ENCODE measurements at places on chromosomes 5 and 9.

GRCh38 chr9:135908093-135908753, 877 bp upstream of the CAMSAP1 start:
- peak; percentile 44 for DNase-seq

DNA sequence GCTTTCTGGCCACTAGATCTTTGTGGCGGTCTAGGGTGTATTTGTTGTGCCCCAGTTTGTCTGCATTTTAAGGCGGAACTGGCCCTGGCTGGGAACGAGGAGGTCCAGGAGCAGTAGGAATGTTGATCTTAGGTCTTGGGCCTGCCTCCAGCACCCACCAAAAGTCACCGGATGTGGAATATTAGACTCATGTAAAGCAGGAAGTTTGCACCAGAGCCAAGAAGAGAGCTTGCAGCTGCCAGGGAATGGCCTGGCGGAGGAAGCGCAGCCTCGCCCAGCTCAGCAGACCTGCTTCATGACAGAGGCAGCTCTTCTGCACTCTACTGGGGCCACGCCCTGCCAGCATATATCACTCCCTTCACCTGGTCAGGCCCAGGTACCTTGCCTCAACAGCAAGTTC, 3.3 kb downstream of the GPX3 start:
- DNase-seq, result no peak

DNA sequence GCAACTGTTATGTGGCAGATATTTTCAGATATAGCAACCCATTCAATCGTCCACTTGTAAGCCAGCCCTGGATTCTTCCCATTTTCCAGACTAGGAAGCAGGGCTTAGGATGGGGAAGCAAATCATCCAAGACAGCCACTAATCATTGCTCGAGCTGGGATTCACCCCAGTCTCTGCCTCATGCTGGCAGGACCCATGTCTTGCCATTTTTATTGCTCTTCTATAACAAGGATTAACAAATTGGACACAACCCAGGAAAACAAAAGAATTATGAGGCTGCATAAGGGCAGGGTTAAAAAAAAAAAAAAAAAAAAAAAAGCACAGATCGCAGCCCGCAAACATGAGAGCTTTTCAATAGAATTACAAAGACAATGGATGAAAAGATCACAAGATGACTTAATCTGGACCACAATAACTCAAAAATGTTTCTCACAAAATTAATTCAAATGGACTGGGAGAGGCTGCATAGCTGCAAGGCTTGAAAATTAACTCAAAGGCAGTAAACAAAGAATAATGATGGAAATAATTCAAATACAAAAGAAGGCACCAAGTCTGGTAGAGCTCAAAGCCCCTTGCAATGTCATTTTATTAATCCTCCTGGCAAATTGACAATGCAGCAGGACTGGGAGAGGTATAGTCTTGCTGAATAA, 40.7 kb downstream of the ASTN2 start:
- no peak for DNase-seq

DNA sequence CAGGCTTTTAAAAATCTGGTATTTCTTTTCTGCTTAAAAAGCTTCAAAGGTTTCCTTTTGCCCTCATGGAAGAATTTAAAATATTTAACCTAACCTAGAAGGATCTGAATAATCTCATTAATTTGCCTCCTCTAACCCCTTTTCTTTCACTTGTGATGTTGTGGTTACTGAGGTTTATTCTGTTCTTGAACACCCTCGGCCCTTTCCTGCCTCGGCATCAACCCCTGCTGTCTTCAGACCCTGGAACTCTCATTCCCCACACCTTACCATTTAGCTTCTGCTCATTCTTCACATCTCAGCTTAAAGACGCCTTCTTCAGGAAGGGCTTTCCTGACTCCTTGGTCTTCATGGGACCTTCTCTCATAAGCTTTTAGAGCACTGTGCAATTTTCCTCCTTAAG, 131.4 kb upstream of the MAN2A1 start:
- no peak for DNase-seq

GRCh38 chr5:91651704-91652103, 268.6 kb upstream of the ARRDC3 start:
- no peak for DNase-seq

DNA sequence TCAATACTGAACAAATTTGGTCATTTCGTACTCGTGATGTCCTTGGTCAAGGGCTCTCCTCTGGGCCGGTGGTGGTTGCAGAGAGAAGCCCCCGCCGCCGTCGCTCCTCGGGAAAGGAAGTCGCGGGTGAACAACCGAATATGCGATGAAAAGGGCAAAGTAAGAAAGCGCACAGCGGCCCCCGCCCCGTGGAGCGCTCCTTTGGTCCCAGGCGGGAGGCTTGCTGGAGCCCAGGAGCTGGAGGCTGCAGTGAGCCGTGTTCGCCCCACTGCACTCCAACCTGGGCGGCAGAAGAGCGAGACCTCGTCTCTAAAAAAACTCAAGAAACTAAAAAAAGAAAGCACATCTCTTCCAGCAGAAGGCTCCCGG, 108.4 kb upstream of the LARP1 start:
- DNase-seq, result no peak

GRCh38 chr5:167998148-167998767, 293.2 kb upstream of the WWC1 start:
- DNase-seq, result no peak

- DNase-seq, result peak; percentile 82
These were observed 17.0 kb upstream of the CRB2 start for GRCh38 chr9:123338710-123339665.

DNA sequence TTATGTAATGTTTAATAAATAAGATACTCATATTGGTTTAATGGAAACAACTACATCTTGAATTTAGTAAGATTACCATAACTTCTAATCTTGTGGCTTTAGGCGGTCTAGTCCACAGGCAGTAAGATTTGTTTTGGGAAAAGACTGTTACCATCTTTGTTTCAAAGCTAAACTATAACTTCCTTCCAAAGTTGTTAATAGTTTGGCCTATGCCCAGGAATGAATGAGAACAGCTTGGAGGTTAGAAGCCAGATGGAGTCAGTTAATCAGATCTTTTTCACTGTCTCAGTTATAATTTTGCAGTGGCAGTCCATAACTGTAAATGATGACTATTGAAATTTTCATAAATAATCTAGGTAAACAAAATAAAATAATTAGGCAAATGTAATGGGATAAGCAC, 241.8 kb upstream of the KLF9 start:
- DNase-seq, result no peak

DNA sequence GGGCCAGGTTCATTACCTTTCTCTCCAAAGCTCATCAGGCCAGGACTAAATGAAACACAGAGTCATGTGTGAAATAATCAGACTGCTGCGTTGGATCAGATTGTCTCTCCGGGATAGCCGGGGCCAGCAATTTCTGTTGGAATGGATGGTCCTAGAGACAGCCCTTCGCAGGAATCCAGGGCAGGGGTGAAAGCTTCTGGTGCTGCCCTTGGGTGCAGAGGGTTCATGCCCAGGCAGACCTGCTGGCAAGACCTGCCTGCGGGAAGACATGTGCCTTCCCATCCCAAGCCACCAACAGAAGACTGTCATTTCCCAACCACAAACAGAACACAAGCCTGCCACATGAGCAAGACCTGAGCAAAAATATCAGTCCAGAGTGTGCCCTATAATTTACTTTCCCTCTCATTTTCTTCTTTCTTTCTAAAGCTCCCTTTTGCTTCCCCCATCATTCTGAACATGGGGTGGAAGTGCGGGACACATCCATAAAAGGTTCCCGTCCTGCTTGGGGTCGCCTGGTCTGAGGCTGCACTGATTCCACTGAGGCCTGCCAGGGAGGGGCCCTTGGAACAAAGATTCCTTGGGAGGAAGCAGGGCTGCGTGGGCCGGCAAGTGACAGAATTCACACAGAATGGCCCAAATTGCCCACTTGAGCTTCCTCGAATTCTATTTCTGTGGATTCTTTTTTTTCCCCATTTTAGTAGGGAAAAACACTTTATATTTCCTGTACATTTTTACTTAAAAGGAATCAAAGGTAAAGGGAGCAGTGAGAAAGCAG, 57.3 kb downstream of the UBE2QL1 start:
- no peak for DNase-seq

- no peak for DNase-seq
These were observed 11.1 kb upstream of the CTSL start for GRCh38 chr9:87714819-87715218.

DNA sequence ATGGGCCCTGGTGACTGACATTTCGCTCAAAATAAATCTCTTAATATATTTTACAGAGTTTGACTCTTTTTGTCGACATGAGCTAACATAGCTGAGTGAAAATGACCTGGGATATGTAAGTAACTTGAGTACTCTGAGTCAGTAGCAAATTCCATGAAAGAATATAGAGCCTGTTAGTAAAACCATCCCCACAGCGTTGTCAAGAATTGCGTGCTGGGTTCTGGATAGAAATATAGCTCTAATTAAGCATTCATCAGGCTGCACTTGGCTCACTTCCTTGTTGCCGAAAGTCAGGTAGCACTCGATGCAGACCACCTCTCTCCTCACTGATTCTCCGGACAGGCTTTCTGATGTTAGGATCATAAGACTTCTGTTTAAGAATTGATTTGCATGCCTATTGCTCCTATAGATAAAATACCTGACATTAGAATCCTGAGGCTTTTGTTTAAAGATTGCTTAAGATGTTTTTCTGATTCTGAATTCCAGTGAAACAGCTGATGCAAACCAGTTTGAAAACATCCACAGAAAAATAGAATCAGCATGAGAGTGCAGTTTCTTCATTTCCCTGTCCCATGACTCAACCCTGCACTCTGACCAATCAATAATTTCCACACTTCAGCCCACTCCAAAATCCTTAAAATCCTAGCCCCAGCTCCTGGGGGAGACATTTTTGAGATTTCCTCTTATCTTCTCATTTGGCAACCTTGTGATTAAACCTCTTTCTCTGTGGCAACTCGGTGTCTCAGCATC, 310.6 kb downstream of the DIRAS2 start:
- no peak for DNase-seq

DNA sequence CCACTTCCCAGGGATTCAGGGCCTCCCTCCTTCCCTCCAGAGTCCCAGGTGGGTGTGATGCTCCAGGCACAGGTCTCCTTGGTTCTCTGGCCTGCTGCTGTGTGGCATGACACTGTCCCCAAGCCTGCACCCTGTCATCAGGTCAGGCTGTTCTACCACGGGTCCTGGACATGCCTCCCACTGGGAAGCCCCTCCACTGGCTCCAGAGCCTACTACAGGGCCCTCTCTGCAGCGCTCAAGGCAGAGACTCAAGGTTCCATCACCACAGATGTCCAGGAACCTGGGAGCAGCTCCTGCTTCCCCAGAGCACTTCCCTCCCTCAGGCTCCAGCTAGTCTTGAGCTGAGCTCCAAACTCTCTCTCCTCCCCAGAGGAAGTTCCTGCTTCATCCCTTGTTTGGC, 237.3 kb downstream of the PBX3 start:
- no peak for DNase-seq

DNA sequence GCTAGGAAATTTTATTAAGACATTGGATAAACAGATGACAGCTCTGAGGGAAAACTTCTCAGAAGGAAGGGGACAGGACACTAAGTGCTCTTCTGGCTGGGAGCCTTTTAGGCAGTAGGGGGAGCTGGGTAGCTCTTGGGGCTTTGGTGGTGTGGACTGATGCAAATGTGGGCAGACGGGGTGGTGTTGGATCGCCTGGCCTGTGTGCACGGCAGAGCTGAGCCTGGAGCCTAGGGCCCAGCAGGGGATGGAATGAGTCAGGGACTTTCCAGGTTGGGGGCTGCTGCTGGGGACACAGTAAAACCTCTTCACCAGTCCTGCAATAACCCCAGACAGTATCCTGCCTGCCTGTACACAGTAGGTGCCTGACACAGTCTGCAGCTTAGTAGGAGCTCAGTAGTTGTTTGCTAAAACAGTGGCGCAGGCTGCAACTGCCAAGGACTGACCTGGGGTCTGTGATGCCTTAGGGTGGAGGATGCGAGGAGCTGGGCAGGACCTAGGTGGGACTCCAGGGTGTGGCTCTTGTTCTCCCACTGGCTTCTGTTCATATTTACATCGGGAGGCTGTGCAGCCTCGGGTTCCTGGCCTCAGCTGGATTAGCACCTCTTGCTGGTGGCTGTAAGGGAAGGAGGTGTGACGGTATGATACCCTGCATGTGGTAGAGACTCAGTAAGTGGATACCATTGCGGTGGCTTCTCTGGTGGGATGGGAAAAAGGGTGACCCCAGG, 83.8 kb downstream of the DAB2IP start:
- peak; percentile 11 for DNase-seq

GRCh38 chr9:33619666-33620404, 95.8 kb downstream of the ANKRD18B start:
- DNase-seq, result no peak

DNA sequence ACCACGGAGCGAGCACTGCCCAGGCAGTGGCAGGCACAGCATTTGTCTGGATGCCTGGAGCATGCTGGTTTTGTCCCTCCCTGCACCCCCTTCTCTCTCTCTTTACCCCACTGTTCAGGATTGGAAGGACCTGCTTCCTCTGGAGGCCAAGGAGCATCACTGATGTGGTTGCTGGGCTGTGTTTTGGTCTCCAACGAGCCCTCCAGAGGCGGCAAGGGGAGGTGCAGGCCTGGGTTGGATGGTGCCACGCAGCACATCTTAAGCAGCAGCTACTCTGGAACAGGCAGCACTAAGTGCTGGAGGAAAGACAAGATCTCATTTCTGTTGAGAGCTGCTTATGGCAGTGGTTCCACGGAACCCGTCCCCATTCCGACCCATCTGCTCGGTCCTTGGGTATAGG, 139.6 kb downstream of the CMYA5 start:
- no peak for DNase-seq

DNA sequence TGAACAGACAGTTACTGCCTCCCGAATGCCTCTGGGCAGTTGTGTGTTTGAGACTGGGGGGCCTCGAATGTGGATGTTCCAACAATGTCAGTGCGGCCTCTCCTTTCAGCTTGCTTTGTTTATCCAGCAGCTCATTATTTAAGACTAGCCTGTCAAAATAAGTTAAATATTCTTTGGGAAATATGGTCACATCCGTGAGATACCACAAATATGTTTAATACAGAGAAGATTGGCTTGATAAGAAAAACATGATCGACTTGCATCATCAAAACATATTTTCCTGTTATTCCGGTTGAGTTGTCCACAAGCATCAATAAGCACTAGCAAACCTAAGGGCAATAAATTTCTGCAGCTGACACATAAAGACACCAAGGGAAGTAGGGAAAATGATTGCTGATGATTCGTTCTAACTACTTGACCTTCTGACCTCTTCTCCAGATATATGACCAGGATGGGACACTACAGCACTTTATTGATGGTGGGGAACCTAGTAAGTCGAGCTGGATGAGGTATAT, 66.5 kb downstream of the PRDM6 start:
- DNase-seq, result no peak

DNA sequence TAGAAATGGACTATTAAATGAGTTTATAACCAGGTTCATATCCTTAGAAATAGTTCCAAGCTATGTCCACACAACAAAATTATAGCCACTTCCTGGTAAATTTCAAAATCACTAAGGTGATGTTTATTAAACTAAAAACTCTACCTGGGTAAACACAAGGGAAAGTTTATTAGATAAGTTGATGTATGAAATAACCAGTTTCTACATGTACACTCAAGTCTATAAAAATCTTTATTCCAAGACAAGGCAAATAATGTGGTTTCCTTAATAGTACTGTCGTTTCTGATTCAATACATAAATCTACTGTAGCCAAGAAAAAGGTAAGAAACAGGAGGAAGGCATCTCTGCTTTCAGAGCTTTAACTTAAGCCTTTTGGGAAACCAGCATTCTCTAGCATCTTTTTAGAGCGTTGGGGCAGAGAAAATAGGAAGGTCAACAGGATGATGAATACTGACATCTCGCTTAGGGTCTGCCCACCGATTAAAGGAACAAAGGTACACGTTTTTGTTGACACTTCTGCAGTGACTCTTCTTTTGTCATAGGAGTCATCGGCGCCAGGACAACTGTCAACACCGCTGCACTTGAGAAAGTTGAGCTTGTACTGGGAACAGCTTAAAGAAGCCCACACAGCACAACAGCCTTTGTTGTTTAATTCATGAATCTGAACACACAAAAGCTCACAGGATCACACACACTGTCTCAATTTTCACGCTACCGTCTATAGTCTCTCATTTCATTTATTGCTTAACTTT, 513.6 kb downstream of the SLCO4C1 start:
- no peak for DNase-seq
